ENCODE measurements at places on chromosomes 1 and 21.

- DNase-seq: no peak
These were observed 101.3 kb upstream of the ZBTB40 start for GRCh38 chr1:22350171-22350923.

- no peak for DNase-seq
These were observed 7.1 kb downstream of the PROX1 start for GRCh38 chr1:213994888-213995287.

GRCh38 chr21:32653326-32653901, 41.2 kb upstream of the CFAP298 start:
- DNase-seq: no peak

- DNase-seq: no peak
These were observed 15.4 kb downstream of the MOV10 start for GRCh38 chr1:112689842-112690237.

- DNase-seq: no peak
These were observed 56.4 kb downstream of the COL18A1 start for GRCh38 chr21:45461369-45461750.

DNA sequence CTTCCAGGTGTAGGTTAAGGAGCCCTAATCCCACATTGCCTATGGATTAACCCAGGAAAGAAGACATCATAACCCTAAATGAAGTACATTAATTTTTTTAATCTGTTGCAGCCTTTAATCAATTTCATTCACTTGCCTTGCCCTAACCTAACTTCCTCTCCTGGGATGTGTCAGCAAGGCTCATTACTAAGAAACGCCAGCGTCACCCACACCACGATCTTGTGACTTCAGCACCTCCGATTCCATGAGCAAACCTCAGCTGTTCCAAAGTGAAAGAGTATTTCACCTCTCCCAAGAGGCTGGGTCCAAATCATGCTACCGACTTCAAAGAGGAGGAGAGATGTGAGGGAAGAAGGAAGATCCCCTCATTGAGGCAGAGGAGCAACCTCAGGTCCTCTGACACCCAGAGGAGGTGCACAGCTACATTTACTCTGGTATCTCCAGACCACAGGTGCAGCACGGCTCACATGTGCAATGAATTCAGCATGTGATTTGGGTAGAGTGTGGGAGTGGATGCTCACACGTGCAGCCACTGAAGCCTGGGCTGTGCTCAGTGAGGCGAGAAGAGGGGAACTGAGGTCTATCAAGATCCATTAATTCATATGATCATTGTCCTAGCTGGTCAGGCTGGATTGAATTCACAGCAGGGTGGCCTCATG, 134.1 kb downstream of the SLC30A10 start:
- no peak for DNase-seq

- DNase-seq: no peak
These were observed 54.7 kb downstream of the C1orf185 start for GRCh38 chr1:51156752-51157151.

Measured in CD14-positive monocyte (primary cell).